ENCODE measurements at places on chromosomes 2 and 18.

DNA sequence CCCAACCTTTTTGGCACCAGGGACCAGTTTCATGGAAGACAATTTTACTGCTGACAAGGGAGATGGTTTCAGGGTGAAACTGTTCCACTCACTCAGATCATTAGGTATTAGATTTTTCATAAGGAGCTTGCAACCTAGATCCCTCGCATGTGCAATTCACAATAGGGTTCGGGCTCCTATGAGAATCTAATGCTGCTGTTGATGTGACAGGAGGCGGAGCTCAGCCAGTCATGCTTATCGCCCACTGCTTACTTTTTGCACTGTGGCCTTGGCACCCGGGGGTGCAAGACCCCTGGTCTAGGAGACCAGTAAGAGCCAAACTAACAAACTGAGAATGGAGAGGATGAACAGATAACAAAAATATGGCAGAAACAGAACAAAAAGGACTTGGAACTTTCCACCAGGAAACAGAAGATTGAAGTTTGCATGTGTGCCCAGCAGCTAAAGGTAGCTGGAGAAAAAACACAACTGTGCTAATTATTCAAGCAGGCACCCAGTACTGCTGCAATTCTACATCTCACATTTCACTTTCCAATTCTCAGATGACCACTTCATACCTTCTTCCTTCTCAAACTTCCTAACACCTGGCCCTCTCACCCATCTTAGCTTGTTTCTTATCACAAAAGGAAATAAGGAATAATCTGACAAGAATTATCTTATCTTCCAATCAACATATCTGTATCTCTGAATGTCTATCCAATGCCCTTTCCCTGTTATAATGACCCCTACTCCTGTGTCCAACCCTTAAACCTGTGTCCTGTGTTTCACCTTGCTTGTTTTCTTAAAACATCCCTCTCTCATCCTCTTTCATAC is 24.8 kb downstream of the SP3 start:
- H3K36me3 ChIP-seq: peaks cover 39% of the 10 kb centered on the region
- peaks cover 48% of the 10 kb centered on the region for H3K4me1 ChIP-seq
- DNase-seq: no peak
- H3K4me3 ChIP-seq: no peak overlapping the region
- no peaks in the 10 kb centered on the region for H3K27me3 ChIP-seq

GRCh38 chr2:127003070-127003800 is 103.7 kb downstream of the BIN1 start:
- no peaks in the 10 kb centered on the region for H3K4me1 ChIP-seq
- no peaks in the 10 kb centered on the region for H3K36me3 ChIP-seq
- no peak overlapping the region for H3K27ac ChIP-seq
- DNase-seq: no peak

DNA sequence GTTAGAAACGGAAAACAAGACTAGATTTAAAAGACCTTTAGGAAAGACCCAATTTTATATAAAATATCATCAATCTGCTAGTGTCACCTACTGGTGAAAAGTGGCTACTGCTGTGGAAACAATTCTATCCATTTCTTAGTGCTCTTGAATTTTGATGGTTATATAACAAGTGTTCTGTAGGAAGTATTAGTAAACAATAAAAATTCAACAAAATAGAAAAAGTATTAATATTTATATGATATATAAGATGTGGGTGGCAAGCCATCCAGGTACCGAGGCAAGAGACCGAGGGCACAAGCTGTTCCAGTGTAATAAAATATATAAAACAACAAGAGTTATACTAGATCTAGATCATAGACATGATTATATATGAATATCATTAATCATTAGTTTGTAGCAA is 6.2 kb upstream of the TMEM87B start:
- DNase-seq: peak; percentile 45
- no peak overlapping the region for H3K27ac ChIP-seq
- no peak overlapping the region for H3K4me3 ChIP-seq

- H3K4me1 ChIP-seq: no peaks in the 10 kb centered on the region
- no peak for DNase-seq
- no peak overlapping the region for H3K27ac ChIP-seq
- peaks cover 50% of the 10 kb centered on the region for H3K36me3 ChIP-seq
Measured at GRCh38 chr18:9237981-9238380, 96.6 kb upstream of the TWSG1 start.

DNA sequence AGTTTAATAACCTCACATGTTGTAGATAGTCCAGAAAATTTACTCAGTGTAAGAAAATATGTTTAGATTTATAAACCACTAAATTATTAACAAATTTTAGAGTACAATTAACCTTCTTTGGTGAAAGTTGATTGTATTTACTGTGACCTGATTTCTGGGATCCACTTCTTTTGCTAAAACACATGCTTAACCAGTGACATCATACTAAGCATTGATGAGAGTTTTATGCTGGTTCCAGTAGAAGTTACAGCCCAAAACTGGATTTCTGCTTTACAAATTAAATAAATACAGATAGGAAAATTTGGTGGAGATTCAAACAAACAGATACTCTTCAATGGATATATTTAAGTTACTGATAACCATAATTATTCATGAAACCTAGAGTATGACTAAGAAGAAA is 40.9 kb downstream of the RBBP8 start:
- no peak overlapping the region for H3K27ac ChIP-seq
- H3K36me3 ChIP-seq: peaks cover 48% of the 10 kb centered on the region
- no peak overlapping the region for H3K4me3 ChIP-seq

DNA sequence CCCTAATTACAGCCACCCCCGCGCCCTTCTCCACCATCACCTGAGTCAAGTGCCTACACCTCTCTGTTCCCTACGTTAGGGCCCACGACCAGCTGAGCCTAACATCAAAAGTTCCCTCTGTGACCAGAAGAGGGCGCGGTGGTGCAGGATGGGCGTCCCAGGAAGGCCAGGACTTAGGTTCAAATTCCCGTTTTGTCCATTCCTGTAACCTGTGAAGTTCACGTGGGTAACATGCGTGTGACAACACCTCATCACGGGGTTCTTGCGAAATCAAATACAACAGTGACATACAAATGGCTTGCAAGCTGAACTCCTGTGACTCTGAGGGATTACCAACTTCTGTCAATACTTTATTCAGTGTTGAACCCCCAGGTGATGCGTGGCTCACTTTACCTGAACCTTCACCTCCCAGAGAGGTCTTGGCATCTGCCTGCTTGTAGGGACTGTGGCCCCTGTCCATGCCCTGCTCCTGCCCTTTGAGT is 207.9 kb downstream of the ARL4C start:
- H3K27ac ChIP-seq: peak overlapping the region; percentile 97
- peaks cover 19% of the 10 kb centered on the region for H3K36me3 ChIP-seq

Data from activated CD8-positive, alpha-beta T cell treated with anti-CD3 and anti-CD28 coated beads, Interleukin-2, amount 10 ng/mL, durations not matched to agents 7 days and 5 days (primary cell).